ENCODE measurements at places on chromosomes 6 and 20.
A peak's percentile ranks its signal among the peaks of the same experiment; 100 is the strongest.

DNA sequence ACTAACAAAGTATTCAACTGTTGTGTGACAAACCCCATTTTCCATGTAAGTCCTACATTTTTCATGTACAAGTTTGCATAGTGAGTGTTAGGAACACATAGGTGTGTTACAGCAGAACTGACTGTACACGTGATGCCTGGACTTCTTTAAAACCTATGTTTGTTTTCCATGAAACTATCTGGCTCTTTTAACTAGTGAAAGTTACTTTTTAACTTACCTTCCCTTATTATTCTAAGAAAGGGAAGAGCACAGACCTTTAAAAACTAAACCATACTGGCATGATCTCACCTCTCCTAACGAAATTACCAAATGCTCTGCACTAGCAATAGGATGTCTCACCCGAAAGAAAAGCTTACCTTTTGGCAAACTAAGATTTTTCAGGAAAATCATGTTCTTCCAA is 87.8 kb downstream of the CENPW start:
- no peak for DNase-seq

- no peak for DNase-seq
Observed at GRCh38 chr6:30685157-30686008, 1.1 kb downstream of the PPP1R18 start.

DNA sequence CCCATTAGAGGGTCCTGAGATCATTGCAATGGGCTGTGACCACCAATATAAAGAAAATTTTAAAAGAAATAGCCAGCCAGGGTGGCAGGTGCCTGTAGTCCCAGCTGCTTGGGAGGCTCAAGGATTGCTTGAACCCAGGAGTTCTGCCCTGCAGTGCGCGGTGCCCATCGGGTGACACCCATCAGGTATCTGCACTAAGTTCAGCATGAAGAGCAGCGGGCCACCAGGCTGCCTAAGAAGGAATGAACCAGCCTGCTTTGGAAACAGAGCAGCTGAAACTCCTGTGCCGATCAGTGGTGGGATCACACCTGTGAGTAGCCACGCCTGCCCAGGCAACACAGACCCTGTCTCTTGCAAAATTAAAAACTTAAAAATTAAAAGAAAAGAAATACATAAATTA is 102.5 kb upstream of the FOXC1 start:
- no peak for DNase-seq

DNA sequence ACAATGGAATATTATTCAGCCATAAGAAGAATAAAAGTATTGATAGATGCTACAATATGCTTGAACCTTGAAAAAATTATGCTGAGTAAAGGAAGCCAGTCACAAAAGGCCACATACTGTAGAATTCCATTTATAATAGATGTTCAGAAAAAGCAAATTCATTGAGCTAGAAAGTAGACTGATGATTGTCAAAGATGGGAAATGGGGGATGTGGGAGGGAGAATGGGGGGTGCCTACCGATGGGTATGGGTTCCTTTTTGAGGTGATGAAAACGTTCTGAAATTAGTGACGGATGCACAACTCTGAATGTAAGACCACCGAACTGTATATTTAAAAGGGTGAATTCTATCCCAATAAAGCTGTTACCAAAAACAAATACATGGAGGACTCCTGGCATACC is 18.4 kb downstream of the UBE2V1 start:
- DNase-seq = no peak

GRCh38 chr20:36435592-36436541 is 105.5 kb upstream of the MYL9 start:
- peak; percentile 44 for DNase-seq

GRCh38 chr6:45803071-45803470 is 212.6 kb downstream of the CLIC5 start:
- no peak for DNase-seq

GRCh38 chr6:137805622-137806021 is 61.4 kb upstream of the TNFAIP3 start:
- DNase-seq = no peak
